ENCODE measurements at places on chromosomes 16 and 17. TPM values are rescaled to one million over a fixed set of nuclear protein-coding genes. Genes with fewer than 3 reads are reported as not detected.
A peak's percentile ranks its signal among the peaks of the same experiment; 100 is the strongest.

The GNGT2 gene
- not detected for total RNA-seq

The DYNLL2 gene
- 11.3 TPM for total RNA-seq

The TBC1D3H gene
- total RNA-seq: not detected

The KRT25 gene
- total RNA-seq: not detected

The FMNL1 gene
- total RNA-seq: 4.2 TPM

The HS3ST2 gene
- total RNA-seq: not detected

The UMOD gene
- total RNA-seq: not detected

The OR1F1 gene
- total RNA-seq: not detected

The KRTAP3-1 gene
- not detected for total RNA-seq

The HBZ gene
- not detected for total RNA-seq

The NTN3 gene
- total RNA-seq: 1.8 TPM

The HBA1 gene
- not detected for total RNA-seq

The SEPTIN1 gene
- not detected for total RNA-seq

GRCh38 chr16:72021043-72021442 is 12.5 kb downstream of the DHODH start:
- DNase-seq: no peak

- DNase-seq: no peak
Observed at GRCh38 chr17:77245162-77245926, 104.6 kb downstream of the SEC14L1 start.

GRCh38 chr16:4535627-4536108 is 2.9 kb downstream of the CDIP1 start:
- DNase-seq: no peak

DNA sequence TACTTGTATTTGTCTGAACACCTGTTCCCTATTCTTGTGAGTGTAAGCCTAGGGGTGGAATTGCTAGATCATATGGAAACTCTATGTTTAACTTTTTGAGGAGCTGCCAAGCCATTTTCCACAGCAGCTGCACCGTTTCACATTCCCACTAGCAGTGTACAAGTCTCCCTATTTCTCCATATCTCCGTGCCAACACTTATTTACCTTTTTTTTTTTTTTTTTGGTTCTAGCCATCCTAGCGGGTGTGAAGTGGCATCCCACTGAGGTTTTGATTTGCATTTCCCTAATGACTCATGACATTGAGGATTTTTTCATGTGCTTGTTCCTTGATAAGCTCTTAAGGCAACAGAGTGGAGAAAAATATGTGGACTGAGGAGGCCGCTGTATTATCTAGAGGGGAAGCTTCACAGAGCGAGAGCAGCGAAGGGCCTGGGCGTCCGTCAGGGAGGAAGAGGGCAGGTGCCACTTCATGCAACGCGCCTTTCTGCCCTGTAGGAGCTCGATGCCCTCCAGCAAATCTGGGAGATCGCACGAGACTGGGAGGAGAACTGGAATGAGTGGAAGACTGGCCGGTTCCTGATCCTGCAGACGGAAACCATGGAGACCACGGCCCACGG is 50.0 kb downstream of the DNAH2 start:
- DNase-seq: no peak

GRCh38 chr16:65244787-65245186 is 122.9 kb upstream of the CDH11 start:
- no peak for DNase-seq

GRCh38 chr16:55495616-55496289 is 13.1 kb upstream of the LPCAT2 start:
- peak; percentile 92 for DNase-seq

DNA sequence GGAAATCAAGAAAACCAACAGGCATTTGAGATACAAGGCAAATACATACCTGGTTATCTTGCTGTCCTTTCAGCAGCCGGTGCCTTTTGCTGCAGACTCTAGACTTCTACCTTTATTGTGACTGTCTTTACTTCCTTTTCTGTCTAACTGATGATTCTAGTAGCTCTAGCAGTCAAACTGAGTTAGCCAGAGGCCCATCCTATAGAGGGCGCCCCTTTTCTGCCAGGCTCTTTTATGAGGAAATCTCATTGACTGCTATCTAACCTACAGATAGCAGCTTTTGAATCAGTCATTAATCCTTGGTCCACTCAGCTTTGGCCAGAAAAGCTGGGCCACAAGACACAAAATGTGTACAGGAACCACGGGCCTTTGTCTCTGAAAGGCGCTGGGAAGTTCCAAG is 87.5 kb upstream of the WSB1 start:
- DNase-seq: peak; percentile 12

- DNase-seq: no peak
Observed at GRCh38 chr17:17696882-17697633, 15.8 kb downstream of the RAI1 start.

DNA sequence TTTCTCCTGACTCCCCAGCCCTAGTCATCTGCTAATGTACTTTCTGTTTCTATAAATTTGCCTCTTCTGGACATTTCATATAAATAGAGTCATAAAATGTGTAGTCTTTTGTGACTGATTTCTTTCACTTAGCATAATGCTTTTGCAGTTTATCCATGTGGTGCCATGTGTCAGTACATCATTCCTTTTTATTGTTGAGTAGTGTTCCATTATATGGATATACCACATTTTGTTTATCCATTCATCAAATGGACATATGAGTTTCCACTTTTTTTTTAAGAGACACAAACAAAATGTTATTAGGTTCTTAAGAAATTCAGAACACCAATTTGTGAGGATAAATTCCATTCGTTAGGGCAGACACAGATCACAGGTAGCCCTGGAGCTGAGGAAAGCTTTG is 11.0 kb downstream of the DBF4B start:
- DNase-seq: no peak

GRCh38 chr17:290626-291025 is 62.0 kb downstream of the RPH3AL start:
- DNase-seq: no peak

- no peak for DNase-seq
Observed at GRCh38 chr16:55325080-55325447, 1.1 kb downstream of the IRX6 start.

GRCh38 chr17:80474961-80475909 is 1.2 kb downstream of the NPTX1 start:
- peak; percentile 20 for DNase-seq

DNA sequence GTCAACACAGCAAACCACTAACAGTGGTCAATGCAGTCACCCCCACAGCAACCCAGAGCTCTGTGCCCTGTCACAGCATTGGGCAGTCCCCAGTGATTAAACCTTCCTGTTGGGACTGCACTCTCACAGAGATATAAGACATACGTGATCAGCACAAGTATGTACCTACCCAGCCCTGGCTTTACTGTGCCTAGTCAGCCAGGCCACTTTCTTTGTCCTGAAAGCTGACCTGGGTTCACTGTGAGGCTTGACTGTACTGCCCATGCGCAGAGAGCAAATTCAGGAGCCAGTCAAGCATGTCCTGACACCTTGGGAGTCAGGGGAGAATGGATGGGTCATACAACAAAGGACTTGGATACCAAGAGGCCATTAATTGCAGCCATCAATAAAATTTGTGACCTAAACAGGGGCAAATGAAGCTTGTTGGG is 10.9 kb upstream of the TMEM170A start:
- no peak for DNase-seq

DNA sequence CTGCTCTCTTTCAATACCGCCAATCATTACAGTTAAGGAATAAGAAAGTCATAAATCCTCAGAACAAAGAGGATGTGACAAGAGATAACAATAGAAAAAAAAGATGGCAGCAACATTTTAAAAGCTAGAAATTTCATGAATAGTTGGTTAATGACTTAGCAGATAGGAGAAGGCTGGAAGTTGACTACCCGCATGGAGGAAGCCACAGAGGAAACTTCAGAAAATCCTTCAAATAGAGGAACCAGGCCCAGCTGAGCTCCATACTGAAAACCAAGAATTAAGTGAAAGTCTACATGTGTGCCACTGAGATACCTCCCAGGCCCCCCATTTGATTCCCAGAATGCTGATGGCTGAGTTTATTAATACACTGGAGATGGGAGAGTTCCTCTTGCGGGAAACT is 109.3 kb downstream of the GSG1L start:
- no peak for DNase-seq

GRCh38 chr16:49695782-49696413 is 160.0 kb downstream of the ZNF423 start:
- no peak for DNase-seq

DNA sequence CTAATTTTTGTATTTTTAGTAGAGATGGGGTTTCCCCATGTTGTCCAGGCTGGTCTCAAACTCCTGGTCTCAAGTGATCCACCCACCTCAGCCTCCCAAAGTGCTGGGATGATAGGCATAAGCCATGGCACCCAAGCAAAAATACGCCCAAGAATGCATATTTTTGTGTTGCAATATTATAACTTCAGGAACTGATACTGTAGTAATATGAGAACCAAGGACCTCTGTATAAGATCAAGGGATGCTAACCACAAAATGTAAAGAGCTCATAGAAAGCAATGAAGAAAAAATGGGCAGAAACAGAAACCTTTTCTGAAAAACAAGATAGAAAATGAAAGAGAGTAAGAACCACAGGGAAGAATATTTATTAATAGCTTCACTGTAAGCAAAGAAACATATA is 183.6 kb upstream of the RPL38 start:
- DNase-seq: no peak

- DNase-seq: no peak
Observed at GRCh38 chr16:16797239-16797638, 418.3 kb downstream of the NPIPA7 start.

DNA sequence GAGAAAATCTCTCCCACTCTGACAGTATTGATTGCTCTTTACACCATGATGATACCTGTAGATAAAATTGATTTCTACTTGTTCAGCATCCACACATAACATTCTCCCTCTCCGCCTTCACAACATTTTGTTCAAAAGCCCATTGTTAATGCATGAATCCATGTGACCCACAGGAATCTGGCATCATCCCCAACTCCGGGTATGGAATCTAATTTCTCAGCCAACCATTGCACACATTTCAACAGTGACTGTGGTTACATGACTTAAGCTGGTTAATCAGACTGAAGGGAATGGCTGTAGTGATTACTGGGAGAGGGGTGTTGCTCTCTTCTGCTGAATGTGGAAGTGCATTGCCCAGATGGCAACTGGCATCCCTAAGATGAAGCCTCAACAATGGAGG is 161.4 kb upstream of the C16orf82 start:
- DNase-seq: peak; percentile 29

DNA sequence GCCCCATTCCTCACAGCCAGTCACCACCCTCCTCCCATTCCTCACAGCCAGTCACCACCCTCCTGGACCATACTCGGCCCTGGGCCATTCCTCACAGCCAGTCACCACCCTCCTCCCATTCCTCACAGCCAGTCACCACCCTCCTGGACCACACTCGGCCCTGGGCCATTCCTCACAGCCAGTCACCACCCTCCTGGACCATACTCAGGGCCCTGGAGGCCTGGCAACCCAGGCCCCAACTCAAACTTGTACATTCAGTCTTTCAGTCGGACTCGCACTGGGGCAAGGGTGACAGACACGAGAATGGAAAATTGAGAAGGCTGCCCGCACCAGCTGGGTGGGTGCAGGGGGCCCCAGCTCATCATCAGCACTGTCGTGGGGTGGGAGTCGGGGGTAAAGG is 30.4 kb upstream of the FOXK2 start:
- DNase-seq: peak; percentile 91

DNA sequence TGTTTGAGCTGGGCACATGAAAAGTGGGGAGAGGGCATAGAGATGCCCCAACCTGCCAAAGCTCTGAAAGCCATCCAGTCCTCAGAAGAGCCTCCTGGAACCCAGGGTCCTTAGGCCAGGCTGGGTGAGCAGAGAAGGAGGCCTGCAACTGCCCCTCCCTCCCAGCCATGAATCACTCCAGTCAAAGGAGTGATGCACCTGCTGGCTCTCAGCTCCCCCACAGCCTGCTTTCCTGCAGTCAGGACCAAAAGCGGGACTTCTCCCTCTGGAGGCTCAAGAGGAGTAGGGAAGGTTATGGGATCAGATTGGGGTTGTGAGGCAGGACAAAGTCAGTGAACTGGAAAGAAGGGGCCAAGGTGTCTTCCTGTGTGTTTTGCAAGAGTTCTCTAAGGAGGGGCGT is 145.6 kb downstream of the TMEM132E start:
- no peak for DNase-seq

DNA sequence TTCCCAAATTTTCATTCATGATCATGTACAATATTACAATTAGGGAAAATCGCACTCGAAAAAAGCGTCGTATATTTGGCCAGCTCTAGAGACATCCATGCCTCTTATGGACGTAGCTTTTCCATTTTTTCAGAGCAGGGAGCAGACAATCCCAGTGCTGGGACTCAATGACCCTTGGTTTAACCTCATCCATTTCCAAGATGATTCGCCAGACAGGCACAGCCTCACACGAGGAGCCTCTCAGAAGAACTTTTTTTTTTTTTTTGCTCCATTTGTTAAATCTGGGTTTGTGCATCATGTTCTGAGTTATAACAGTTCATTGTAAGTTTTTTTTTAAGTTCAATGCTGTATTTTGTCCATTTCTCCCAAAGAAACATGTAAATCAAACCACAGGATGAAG is 92.1 kb downstream of the ZDHHC7 start:
- DNase-seq: peak; percentile 42

- DNase-seq: no peak
Observed at GRCh38 chr17:21108651-21109050, 18.1 kb upstream of the DHRS7B start.

- no peak for DNase-seq
Observed at GRCh38 chr17:72947475-72947874, 145.0 kb downstream of the SLC39A11 start.
